ENCODE measurements at places on chromosomes 7 and 10. TPM values are rescaled to one million over a fixed set of nuclear protein-coding genes. Genes with fewer than 3 reads are reported as not detected.

Gene SNCG
- 706 TPM for total RNA-seq

Gene PCDH15
- total RNA-seq, result 1.2 TPM

Gene BMPER
- total RNA-seq, result 6.8 TPM

GRCh38 chr10:64529003-64529350 lies 1007.8 kb downstream of the REEP3 start:
- no peak for DNase-seq

DNA sequence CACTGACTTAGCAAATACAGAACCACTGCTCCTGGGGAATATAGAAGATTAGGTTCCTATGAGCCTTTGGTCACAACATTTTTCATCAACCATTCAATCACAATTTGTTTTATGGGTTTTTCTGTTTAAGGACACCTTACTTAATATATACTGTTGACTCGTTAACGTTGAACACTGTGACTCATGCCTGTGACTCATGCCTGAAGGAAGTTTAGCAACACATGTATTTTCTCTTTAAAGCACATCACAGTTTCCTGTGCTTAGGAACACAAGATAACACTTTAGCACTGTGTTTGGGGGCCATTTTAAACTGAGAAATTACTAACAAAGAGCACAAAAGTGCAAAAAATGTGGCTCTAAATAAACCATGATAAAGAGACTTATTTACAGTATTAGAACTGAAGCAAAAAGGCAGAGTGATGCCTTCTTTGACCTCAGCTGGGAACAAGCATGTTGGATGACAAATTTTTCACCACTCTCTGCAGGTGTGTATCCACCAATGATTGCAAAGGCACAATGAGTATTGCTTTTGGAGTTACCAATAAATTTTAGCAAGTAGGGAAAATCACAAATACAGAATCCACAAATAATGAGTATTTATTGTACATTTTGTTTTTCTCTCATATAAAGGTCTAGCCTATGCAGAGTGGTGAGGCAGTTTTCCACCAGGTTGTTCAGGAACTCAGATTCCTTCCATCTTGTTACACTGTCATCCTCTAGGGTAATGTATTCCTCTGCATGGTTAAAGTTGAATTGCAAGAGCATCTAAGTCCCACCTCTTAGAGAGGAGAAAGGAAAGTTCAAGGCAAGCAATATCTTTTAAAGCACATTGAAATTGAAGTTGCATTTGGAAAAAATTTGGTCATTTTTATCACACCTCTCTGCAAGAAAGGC lies 7.3 kb downstream of the FGFBP3 start:
- DNase-seq, result no peak

- DNase-seq, result no peak
These were observed 55.4 kb upstream of the SGMS1 start for GRCh38 chr10:50679149-50679548.

DNA sequence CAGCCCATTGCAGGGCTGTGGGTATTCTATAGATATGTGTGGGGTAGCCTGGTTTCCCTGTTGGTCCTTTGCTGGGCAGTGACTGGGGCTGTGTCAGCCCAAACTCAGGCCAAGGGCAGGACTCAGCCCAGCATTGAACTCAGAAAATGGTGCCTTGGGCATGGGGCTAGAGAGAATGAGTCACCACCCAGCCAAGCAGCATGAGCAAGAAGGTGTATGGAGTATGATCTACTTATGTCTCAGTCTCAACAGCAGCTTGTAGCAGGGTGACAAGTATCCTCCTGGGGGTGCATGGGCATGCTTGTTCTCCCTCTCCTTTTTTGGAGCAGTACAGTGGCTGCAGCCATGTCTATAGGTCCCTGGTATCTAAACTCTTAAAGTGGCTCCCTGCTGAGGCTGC lies 32.0 kb downstream of the STK31 start:
- DNase-seq, result no peak

- DNase-seq, result no peak
These were observed 7.4 kb downstream of the HNRNPF start for GRCh38 chr10:43401627-43402026.

DNA sequence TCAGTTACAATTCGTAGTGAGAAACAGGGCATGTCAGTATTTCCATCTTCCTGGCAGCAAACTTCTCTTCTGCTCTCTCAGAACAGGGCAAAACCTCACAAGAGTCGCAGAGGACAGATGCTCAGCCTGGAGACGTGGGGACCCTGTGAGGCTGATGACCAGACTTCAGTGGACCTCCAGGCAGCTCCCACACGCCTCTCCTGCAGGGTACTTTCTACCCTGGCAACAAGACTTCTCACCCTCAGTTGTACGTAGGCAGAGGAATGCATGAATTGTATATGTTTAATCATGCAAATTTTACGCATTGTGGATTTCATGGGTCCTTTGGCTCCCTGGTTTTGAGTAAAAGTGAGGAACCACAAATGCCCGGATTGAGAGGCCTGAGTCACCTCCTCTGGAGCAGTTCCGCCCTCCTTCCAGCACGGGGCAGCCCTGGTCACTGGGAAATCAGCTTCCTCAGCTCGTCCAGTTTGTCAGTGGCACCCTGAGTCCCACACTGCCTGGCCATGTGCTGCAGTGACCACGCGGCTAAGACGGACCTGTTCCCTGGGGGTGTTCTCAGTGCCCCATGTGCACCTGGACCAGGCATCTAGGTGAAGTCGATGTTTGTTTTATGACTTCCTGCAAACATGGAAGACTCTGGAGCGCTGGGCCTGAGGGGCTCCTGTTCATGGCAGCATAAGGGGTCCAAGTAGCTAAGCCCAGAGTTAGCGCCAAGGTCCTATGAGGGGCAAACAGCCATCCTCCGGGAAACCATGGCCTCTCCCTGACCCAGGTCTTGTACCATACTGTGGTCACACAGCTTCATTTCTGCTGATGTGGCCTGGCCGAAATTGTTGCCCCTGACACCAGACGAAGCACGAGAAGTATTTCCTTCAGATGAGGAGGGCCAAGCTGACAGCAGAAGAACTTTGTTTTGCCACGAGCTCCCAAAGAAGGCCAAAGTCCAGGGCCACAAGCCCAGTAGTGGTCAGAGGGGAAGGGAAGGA lies 165.1 kb downstream of the TNS3 start:
- DNase-seq, result peak; percentile 37

- DNase-seq, result no peak
These were observed 951.6 kb downstream of the CCSER2 start for GRCh38 chr10:85280014-85280413.

GRCh38 chr10:82331716-82332115 lies 456.7 kb downstream of the NRG3 start:
- DNase-seq, result no peak

DNA sequence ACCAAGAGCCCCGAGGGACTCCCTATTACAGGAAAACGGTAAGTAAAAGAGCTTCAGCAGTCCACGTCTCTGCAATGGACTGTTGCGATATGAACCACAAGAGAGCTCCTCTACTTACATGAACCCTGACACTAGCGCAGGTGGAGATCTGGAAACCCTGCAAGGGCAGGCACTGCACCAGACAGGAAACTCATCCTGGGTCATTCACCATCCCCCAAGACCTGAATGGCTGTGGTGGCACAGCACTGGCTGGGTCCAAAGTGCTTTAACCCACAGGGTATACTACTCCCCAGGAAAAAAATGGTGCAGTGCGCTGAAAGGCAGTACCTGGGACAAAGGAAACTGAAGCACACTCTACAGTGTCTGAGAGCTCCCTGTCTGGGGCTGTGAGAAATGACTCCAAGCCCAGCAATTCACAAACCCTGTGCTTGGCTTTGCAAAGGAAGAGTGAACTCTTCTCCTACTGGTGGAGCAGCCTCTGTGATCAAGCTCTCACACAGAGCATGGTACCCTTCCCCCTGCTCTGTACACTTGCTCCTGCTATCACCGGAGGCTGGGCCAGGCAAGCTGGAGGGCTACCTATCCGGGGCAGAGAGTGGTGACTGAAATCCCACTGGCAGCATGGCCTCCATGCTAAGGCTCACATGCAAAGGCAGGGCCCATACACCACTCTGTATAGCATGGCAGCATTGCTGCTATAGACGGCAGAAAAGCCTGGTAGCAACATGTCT lies 44.9 kb downstream of the HIBADH start:
- DNase-seq, result no peak

DNA sequence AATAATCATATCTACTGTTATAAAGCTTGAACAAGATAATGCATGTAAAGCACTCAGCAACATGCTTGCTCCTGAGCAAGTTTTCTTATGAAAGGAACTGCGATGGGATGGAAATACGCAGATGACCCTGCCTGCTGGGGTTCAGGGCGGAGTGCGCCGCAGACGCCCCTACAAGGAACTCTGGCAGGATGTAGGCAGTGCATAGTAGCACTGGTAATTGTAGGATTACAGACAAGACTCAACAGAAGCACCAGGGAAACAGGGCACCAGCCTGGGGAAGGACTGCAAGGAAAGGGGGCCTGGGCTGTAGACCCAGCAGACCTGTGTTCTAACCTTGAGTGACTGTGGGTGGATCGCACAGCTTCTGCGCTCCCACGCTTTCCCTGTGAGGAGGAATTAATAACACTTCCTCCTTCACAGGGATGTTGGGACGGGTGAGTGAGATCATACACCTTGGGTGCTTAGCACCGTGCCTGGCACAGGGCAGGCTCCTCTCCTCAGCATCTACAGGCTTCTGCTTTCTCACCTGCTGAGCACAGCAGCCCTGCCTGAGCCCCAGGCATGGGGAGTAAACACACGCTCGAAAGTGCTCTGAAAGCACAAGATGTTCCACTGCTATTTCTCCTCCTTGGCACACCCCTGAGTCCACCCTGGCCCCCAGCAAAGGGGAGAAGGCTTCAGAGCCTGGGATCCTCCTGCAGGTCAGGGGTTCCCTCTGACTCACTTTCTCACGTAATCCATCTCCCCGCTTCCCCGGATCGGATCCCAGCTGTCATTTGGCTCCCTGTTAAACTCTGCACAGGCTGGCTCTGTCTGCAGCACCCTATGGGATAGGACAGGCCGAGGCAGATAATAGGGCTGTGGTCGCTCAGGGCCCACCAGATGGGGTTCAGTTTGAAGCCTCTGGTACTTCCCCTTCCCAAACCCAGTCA lies 19.2 kb downstream of the ITPRIP start:
- no peak for DNase-seq

DNA sequence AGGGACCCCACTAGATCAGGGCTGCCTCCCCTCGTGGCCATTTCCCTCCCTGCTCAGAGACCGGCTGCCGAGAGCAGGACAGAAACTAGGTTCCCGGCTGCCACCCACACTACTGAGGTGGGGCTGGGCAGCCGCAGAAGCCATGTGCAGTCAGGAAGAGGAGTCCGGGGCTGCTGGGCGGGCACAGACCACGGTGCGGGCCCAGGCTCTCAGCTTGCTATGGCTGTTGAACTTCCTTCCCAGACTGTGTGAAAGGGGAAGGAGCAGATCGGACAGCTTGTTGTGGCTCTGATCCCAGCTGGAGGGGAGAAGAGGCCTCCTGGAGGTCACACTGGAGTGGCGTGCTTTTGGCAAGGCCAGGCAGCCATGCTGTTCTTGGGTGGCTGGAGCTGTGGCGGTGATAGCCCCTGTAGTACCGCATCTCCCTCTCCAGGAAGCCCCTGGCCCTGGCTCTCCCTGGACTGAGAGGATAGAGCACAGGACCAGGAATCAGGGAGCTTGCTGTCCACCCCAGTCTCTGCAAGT lies 56.8 kb downstream of the HK1 start:
- peak; percentile 70 for DNase-seq

DNA sequence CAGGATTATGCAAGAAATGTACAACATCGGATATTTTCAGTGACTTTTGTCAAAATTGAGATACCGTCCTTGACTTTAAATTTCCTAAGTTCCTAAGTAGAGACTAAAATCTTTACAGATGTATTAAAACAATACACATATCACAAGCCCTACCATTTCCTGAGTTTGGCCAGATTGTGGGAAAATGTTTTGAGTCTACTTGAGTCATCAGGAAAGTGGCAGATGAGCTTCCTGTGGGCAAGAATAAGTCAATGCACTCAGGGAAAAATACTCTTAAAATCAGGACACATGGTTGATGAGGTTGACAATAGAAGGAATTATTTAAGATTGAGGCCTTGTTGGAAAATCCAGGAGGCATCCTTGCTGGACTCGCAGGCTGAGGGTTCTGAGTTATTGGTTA lies 162.5 kb downstream of the SNX10 start:
- no peak for DNase-seq

DNA sequence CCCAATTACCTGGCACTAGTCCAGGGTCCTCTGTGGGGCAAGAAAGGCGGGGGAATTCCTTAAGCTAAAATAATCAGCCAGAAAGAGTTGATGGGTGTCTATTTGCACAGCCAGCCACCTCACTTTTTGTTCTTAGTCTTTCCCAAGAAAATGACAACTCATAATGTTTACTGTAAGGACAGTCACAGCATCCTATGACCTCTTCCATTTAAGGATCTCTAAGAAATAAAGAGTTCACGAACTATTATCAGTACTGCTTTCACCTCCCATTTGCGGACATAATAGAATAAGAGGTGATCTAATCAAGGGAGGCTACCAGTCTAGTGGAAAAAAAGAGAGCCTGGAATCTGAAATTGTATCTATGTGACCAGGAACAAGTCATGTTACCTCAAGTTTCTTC lies 72.4 kb upstream of the LRRC17 start:
- DNase-seq, result no peak

DNA sequence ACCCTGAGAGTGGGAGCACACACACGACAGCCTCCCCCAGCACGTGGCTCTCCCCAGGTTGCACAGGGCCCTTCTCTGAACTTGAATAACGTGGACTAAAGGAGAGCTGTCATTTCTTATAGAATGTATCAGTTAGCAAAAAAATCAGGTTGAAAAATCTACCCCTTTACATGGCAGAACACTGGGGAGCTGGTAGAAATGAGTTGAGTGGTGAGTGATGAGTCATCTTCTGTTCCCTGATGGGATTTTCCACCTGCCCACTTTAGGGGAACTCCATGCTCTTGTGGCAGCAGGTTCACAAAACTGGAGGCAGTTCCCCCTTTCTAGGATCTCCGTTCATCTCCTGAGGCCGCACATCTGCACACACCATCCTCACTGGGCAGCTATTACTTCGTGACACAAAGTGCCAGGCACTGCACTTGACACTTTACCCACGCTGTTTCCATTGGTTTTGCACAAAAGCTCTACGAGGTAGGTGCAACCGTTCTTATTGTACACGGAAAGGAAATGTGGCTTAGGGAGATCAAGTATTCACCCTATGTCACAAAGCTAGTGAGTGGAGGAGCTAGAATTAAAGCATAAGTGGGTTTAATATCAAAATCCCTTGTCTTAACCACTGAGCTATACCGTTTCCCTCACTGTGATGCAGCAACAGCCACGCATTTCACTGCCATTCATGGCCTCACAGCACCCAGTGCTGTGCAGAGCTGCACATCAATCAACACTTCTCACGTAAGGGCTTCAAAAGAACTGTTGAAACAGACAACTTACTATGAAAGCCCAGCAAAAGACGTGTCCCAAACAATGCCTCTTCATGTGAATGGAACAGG lies 80.2 kb downstream of the RNF216 start:
- no peak for DNase-seq

DNA sequence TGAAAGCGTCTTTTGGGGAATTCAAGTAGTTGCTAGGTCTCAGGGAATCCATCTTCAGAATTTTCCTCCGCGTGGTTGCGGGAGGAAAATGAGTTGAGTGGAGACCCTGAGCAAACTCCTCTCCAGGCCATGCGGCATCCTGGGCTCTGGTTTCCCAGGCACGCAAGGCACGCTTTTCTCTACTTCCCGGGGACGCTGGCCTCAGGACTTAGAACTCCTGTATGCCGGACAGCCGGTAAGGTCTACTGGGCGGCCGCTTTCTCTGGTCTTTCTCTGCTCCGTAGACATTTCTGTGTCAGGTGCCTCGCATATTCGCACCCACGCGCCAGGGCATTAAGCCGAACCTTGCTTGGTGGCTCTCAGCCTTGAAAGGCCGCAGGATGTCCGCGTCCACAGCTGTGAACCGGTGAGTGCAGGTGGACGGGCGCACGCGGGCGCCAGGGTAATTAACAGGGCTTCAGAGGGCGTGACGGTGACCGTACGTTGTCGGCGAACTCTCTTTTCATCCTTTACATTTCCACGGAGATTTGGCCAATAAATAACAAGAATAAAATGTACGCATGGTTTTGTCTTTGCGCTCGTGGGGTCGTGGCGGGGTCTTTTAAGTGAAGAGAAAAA lies 992 bp upstream of the RBM20 start:
- no peak for DNase-seq

Data from ureter (tissue), 1 donor.